Activated T-helper 9 cell treated with anti-CD3 and anti-CD28 coated beads, Interleukin-2, amount 50 U/mL, for 16 hours (primary cell): ENCODE measurements at places on chromosomes 5 and 9.

- no peak for DNase-seq
Observed at GRCh38 chr9:106970219-106970975, 107.4 kb downstream of the ZNF462 start.

GRCh38 chr5:175214152-175214551, 229.8 kb downstream of the DRD1 start:
- no peak for DNase-seq

GRCh38 chr9:20302197-20302596, 320.1 kb downstream of the MLLT3 start:
- DNase-seq = no peak

GRCh38 chr9:20043461-20043860, 254.6 kb upstream of the SLC24A2 start:
- DNase-seq = no peak

GRCh38 chr5:31397926-31398557, 133.9 kb downstream of the DROSHA start:
- no peak for DNase-seq

DNA sequence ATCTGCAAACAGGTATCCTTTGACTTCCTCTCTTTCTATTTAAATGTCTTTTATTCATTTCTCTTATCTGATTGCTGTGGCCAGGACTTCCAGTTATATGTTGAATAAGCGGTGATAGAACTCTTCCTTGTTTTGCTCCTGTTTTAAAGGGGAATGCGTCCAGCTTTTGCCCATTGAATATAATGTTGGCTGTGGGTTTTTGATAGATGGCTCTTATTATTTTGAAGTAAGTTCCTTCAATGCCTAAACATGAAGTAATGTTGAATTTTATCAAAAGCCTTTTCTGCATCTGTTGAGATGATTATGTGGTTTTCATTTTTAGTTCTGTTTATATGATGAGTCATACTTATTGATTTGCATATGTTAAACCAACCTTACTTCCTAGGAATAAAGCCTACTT, 300.5 kb upstream of the CTNND2 start:
- no peak for DNase-seq

- DNase-seq = no peak
Observed at GRCh38 chr5:173913686-173914321, 25.7 kb downstream of the CPEB4 start.

DNA sequence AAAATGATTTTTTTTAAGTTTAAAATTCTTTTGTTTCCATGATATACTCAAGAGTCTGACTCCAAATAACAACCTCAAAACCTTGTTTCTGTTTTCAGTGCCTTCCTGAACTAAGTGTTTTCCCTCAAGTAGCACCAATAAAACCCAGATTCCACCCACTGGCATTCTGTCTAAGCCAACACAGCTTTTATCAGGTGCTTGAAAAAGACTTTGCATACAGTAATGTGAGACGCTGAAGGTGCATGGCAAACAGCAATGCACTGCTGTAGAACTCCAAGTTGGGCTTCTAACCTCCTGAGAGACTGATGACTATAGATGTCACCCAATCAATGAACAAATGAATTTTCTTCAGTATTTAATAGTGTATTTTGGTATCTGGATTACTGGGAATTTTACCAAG, 95.7 kb downstream of the NFIB start:
- no peak for DNase-seq

DNA sequence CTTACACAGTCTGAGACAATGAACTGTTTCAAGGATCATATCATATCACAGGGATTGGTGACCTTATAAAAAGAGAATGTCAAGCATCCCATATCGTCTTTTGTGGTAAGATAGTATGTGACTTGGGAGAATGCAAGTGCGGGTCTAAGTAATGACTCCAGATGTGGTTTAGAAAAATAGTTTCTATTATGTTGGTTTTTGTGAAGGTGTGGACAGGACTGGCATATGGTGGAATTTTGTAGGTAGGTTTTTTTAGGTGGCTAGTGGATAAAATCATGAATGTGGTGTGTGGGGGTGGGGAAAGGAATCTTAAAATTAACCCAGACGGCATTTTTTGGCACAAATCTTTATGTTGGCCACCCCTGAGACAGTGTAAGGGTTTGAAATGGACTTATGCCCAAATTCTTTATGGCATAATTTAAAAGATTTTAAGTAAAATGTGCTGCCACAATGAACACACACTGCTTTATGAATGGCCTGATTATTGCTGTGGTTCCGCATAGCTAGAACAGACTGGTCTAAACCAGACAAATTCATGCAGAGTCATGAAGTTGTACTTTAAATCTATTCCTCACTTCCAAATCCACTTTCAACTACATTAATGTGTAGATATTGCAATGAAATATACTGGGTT, 204.8 kb upstream of the HAPLN1 start:
- DNase-seq = no peak

DNA sequence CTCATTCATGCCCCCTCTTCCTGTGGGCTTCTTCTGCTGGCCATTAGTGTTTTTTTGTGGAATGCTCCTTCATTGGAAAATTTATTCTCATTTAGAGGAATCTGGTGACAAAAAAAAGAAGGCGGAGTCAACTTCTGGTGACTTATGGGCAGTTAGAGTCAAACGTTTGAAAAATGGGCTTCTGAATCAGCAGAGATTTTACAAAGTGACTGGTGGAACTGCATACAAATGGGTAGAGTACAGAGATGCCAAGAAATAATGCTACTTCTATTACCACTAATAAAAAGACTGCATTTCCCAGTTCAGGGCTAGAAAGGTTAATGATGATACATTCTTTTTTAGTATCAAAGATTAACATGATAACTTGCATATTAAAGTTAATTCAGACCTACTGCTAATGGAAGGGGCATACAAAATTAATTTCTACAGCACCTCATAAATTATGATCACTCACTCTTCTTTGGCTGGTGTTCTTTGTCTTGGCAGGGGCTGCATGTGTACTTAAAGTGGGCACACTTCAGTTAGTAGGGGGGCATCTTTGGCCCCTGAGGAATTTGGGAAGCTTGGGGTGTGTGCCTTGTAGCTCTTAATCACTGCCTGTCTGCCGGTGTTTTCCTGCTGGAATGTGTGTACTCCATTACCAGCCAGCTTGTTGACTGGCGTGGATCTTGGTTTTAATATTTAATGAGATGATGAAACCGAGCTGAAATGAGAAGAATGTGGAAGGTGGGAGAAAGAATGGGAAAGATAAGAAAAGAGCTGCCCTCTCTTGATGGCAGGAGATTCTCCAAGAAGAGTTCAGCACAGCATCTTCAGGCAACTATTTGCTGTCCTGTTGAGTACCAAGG, 148.9 kb downstream of the DOCK2 start:
- no peak for DNase-seq

- DNase-seq = no peak
Observed at GRCh38 chr9:31759703-31760102, 624.7 kb upstream of the ACO1 start.

- no peak for DNase-seq
Observed at GRCh38 chr5:175797521-175798038, 73.8 kb upstream of the CPLX2 start.

GRCh38 chr5:61280205-61280604, 51.9 kb upstream of the ZSWIM6 start:
- DNase-seq = no peak

DNA sequence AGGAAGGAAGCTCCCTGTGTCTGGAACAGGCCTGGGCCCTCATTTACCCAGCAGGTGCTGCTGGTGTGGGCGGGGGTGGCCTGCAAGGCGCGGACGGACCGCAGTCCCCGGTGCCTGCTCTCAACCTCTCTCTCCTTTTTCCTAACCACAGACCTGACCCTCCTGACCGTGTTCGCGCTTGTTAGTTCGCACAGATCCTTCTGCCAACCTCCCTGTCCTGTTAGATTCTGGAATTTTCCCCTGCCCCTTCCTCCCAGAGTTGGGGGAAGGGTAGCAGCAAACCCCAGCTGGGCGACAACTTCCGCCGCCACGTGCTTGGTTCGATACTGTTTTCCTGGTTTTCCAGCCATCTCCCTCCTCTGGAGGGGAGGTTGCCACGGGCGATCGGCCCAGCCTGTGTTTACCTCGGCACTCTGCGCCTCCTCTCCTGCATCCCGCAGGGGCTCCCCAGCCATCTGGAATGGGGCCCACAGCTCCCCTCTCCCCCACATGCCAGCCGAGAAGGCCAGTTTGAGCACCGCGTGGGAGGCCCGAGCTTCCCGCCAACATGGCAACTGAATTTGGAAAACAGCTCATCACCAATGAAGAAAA, 70.8 kb upstream of the UNC5A start:
- DNase-seq = no peak

- DNase-seq = no peak
Observed at GRCh38 chr5:91302305-91302704, 80.8 kb downstream of the ARRDC3 start.

GRCh38 chr5:133473291-133473690, 139.1 kb downstream of the FSTL4 start:
- DNase-seq = no peak

- DNase-seq = no peak
Observed at GRCh38 chr5:40277161-40277906, 402.4 kb upstream of the PTGER4 start.

DNA sequence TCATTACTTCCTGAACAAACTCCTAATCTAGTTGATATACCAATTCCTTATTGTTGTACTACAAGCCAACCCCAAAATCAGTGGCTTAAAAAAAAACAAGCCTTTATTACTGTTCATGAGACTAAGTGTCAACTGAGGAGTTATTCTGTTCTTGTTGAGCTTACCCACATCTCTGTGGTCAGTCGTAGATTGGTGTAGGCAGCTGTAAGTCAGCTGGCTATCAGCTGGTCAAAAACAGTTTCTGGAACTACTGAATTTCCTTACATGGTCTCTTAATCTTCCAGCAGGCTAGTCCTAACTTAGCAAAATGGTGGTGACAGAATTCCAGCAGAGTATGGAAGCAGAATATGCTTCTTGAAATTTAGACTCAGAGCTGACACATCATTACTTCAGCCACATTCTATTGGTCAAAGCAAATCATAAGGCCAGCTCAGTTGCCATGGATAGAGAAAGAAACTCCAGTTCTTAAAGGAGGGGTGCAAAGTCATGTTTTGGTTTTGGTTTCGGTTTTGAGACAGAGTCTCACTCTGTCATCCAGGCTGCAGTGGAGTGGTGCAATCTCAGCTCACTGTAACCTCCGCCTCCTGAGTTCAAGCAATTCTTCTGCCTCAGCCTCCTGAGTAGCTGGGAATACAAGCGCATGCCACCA, 386.1 kb upstream of the MPDZ start:
- DNase-seq = no peak

DNA sequence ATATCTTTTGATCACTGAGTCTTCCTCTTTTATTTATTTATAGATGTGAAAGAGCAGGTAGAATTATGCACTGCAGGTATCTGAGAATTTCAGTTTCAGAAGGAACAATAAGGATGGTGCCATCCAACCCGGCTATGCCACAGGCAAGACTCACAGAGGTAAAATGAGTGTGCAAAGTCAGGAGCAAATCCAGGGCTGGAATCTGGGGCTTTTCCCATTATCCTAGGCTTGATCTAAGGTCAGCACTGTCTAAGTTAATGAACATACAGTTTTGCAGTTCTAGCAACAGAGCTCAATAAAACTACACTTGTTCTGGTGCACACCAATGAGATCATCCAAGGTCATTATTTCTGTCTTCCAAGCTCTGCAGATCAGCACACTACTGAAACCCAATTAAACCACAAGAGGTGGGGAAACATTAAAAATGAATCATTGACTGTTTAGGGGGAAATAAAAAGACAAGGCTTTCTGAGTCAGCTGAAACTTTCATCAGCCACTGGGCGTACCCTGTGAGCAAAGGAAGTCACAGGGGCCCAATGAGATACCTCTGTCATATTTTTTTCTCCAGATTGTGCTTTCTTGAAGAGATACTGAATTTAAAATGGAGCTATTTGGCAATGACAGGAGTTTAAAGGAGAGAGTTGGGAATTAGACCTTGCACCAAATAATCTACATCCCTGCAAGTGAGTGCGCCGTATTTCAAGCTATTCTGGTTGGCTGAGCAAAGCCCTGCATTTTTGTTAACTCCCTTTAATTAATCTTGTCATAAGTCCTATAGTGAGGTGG, 662.2 kb upstream of the ZNF608 start:
- no peak for DNase-seq

GRCh38 chr5:14572385-14572784, 9.2 kb upstream of the OTULINL start:
- DNase-seq = no peak

DNA sequence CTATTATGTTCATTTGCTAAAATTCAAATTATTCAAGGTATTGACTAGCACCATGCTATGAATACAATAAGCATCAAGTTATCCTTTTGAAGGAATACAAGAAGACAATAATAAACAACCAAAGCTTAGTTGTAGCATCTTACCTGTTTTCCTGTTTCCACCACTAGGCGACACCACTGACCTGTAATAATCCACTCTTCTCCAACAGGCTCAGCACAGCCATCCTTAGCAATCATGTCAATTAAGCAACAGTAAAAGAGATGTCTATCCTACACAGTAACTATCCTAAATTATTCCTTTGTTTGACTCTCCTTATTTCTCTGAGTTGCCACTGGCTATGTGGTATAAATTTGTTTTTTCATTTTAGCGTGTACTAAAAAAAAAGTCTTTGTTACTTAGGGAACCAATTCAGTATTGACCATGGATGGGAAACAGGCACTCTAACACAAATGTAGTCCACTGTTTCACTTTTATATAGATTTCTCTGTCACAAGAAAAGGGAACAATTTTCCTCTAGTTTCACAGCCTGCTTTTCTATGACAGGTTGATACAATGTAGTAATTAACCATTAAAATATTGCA, 46.2 kb downstream of the PCA3 start:
- DNase-seq = no peak

GRCh38 chr9:34929506-34930102, 28.5 kb upstream of the PHF24 start:
- no peak for DNase-seq

DNA sequence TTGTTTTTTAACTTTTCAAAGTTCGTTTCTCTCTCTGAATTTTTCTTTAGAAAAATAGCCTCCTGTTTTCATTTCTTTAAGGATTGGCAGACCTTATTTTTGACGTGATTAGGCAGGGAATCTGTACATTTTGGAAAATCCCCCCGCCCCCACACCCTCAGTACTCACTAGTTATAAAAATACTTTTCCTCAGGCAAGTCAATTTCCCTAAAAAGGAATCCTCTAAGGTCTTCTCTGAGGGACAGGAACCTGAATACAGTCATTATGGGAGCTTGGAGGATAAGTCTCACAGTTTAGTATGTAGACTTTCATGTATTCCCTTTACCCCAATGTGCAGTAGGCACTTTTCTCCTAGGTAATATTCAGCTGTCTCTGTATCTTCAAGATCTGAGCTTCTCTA, 3.9 kb upstream of the FER start:
- no peak for DNase-seq

DNA sequence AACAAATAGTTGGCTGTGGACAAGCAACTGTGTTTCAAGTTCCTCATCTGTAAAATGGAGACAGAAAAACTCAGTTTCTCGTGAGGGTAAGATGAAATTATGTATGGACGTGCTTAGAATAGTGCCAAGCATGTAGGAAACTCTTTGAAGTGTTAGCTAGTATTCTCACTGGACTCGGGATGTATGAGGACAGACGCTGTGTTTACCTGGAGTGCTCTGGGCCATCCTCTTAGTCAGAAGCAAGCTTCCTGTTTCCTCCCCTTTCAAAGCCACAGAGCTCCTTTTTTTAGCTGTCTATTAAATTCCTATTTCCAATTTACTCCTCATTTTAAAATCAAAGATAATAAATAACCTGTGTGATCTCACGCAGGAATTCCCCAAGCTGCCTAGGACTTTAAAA, 23.8 kb upstream of the IQGAP2 start:
- DNase-seq = no peak
